ENCODE measurements at places on chromosomes 1 and 21.

- DNase-seq: no peak
Measured at GRCh38 chr1:241964550-241965282, 7.1 kb downstream of the BECN2 start.

DNA sequence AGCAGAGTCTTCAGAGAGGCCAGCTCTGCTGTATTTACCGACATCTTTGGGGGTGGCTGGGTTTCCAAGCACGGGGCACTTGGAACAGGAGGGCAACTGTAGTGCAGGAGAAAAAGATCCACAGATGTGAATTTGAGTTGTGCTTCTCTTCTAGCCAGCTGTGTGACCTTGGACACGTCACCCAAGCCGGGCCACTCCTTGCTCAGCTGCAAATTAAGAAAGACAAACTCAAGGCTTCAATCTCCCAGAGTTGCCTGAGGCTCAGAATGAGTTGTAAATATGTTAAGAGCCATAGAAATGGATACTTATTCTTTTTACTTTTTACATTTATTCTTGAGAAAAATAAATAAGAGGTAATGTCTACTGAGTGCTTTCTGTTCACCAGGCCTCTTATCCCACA lies 24.3 kb downstream of the GRIK3 start:
- DNase-seq: no peak

DNA sequence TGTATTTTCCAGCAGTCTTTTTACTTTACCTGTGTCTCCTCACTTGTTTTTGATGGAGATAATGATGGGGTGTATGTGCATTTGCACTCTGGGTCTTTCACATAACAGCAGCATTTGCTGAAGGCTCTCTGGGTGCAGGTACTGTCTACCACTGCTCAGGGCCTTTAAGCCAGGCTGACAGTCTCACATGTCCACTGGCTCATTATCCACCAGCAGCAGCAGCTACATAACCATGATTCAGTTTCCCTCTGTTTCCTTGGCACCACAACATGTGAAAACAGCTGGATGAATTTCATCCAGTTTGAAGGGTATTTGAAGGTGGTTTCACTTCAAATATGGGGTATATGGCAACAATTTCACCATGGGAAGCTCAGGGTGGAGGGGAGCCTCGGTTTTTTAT lies 41.2 kb upstream of the ROR1 start:
- DNase-seq: peak; percentile 25

DNA sequence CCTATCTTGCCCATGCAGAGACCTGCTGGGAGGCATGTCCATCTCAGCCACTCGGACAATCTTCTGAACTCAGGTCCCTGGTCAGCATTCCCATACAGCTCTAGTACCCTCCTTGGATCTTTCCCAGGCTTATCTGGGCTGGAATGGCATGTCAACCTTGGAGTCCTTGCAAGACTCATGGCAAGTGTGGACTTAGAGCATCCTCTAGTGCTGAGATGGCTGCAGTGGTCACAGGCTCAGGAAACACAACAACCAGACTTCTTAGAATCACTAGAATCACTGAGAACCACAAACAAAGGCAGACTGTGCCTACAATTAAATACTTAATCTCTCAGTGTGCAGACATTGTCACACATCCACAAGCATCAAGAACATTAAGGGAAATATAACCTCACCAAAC lies 73.1 kb upstream of the TSHB start:
- DNase-seq: peak; percentile 5

GRCh38 chr1:28956038-28956464 lies 41.7 kb downstream of the EPB41 start:
- no peak for DNase-seq

- DNase-seq: no peak
Measured at GRCh38 chr1:25021591-25022215, 91.6 kb upstream of the RUNX3 start.

GRCh38 chr1:159122005-159122621 lies 45.5 kb upstream of the AIM2 start:
- DNase-seq: peak; percentile 74

- no peak for DNase-seq
Measured at GRCh38 chr1:64654519-64655341, 90.1 kb upstream of the RAVER2 start.

DNA sequence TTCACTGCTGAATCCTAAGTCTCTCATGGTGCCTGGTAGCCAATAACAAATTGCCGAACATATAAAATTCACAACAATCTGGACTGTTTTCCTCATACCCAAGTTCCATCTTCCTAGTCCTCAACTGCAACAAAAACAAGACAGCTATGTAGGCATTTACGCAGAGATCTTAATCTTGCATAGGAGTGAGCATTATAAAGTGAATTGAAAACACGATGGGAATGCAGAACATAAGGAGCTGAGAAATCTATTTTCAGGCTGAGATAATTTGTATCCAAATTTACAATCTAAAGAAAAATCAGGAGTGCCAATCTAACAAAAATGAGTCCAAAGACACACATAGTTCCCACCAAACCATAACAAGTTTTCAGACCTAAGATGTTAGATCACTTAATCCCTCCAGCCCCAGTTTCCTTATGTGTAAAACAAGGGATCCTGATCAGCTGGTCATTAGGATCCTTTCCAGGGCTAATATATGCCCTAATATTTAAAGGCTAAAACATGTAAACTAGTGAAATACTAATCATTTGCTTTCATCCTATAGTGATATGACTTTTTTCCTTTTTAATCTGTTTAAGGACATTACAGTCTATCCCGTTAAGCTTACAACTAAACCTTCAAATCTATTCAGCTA lies 1.9 kb downstream of the SLC16A1 start:
- no peak for DNase-seq

GRCh38 chr1:25107643-25108010 lies 124.7 kb downstream of the SYF2 start:
- peak; percentile 72 for DNase-seq

DNA sequence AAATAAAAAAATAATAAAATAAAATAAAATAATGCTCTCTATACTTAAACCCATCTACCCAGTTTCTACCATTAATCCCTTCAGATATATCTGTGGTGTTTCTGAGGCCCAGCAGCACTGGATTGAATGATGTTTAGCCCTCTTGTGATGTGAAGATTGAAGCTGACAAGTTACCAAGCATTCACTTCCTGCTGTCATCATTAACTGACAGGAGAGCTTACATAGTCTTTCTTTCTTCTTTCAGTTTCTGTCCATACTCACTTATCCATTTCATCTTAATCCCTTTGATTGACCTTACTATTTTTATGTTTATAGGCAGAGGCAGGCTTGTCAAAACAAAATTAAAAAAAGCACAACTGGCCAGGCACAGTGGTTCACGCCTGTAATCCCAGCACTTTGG lies 38.8 kb upstream of the PGD start:
- no peak for DNase-seq

- no peak for DNase-seq
Measured at GRCh38 chr1:234926559-234927311, 201.9 kb downstream of the TOMM20 start.

DNA sequence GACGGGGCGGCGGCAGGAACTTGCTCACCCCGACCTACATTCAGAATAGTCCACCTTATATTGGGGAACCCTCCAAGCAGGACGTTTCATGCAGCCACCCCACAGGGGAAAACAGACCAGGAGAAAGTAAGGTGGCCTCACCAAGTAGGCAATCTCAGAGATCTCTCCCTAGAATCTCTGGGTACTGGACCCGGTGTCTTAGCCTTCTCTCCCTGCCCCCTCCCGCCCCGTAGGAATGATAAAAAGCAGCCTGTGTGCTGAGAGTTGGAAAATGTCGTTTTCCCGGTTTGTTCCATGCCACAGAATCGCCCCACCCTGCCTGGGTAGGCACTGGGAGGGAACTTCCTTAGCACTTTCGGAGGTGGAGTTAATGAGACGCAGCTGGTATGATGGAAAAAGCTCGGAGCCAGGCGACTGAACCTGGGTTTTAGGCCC lies 789 bp upstream of the PTPN14 start:
- peak; percentile 90 for DNase-seq

- peak; percentile 63 for DNase-seq
Measured at GRCh38 chr1:206864939-206865671, at the start of gene IL20. Gene IL20 (plus strand): TSS chr1:206865623. CDS start chr1:206865853, 230 bp downstream.

DNA sequence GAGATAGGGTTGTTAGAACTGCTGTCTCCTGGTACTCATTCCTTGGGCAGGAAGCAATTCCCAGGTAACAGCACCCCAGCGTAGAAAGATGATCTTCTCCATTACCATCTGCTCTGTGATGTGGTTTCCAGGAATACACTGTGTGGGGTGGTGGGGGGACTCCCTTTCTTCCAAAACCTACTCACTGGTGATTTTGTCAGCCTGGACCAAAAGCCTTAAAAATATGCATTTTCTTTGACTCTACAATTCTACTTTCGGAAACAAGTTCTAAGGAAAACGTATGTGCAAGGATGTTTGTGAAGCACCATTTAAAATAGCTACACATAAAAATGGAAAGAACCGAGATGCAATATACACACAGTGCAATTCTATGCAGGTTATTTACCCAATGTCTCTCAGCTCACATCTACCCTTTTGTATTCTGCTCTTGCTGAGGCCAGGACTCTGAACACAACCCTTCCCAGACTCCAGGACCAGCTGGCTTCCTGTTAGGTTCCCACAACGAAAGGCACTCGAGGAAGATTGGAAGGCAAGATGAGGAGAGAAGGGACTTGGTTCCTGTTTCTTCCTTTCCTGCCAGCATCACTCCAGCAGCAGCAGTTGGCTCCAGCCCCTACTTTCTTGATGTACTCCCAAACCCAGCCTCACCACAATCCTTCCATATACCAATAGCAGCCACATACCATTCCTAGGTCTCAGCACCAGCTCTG lies 33.0 kb upstream of the GJB5 start:
- DNase-seq: no peak
